ENCODE measurements at places on chromosomes 11 and 22.

DNA sequence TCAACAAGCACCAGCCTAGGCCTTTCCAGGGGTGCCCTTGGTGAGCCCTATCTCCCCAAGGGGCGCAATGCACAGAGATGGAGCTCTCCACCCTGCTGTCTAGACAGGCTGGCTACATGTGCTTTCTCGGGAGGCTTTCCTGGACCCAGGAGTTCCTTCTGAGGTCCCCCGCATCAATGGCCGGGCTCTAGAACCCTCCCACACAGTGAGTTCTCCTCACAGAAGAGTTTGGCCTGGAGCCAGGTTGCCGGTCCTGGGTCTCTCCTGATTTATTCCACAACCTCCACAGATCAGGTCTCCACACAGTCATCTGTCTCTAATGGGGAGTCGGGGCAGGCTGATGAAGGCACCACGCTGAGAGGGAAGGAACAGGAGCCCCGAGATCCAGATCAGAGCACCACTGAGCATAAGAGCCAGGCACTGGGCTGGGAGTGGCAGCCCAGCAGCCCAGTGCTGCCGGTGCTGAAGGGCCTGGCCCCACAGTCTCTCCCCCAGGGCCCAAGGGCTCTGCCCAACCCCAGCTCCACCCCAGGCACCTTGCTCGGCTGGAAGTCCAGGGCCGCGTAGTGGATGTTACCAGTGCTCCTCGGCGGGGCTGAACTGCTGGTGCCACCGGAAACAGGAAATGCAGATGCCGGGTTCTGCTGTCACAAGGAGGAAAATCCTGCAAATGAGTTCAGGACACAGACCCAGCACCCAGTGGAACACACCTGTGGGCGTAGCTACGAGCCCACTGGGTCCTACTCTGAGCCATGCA is 44.7 kb downstream of the GAB4 start:
- no peak for DNase-seq

DNA sequence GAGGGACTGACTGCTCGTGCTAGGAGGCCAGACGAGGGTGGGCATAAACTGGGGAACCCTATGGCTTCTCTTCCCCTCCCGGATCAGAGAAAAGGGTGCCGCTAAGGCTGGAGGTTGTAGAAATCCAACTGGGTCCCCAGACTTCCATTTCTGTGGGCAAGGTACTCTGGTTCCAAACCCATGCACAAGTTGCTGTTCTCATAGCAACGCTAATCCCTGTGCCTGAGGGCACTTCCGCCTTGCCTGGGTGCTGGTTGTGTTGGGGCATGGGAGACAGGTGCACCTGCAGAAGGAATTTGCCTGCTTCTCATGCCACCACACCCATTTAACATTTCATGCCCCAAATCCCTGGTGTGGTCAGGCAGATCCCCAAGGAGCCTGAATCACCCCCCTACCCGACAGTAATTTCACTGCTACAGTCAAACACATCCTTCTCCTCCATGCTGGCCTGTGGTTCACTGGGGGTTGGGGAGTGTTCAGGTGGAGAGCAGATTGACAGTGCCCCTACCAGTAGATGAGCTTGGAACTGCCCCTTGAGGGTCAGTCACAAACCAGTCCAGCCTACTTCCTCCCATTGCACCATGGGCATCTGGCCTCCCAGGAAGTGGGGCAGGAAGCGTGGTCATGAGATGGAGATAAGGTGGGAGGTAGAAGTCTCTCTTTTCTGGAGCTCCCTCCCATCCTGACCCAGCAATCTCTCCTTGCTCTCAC is 1.2 kb downstream of the C2CD2L start:
- DNase-seq, result peak; percentile 32

DNA sequence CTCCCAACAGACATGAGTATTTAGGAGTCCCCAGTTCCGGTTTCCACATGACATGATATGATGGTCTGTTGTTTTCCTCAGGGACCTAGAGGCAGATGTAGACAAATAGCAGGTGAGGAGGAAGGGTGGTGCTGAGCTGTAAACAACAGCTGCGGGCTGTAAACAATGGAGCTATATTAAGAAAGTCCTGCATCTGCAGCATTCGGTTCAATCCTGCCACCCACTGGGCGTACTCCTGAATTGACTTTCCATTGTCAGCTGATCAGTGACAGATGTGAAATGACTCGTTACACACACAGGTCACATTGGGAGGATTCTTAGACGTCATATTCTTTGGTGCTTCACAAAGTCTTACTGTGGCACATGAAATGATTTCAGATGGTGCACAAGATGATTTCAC is 26.8 kb upstream of the RAG1 start:
- no peak for DNase-seq

DNA sequence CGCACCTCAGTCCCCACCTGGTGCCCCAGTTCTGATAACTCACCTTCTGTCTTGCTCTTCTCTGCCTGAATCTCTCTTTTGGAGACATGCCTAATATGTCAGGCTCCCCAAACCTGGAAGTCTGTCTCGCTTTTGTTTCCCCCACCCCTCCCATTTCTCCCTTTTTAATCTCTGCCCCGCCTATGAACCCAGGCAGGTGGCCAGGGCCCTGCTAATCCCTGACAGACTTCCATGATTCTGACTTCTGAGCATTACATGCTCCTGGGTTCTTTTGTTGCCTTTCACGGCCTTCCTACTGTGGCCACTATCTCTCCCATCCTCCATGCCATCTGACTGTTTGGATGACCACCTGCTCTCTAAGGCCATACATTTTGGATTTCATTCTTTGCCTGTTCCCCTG is 1120.9 kb upstream of the CCDC90B start:
- no peak for DNase-seq

- no peak for DNase-seq
Observed at GRCh38 chr11:1298695-1299492, 10.5 kb downstream of the TOLLIP start.

GRCh38 chr11:63280920-63281319 is 37.5 kb upstream of the SLC22A25 start:
- DNase-seq, result no peak

- DNase-seq, result no peak
Observed at GRCh38 chr22:46587061-46587460, 33.1 kb upstream of the GRAMD4 start.

Measured in activated CD4-positive, alpha-beta T cell treated with anti-CD3 and anti-CD28 coated beads, Interleukin-2, amount 50 U/mL, for 1 hour (primary cell).